ENCODE measurements at places on chromosomes 12 and 14.

- DNase-seq, result no peak
Observed at GRCh38 chr12:75766263-75767160, 255.1 kb upstream of the KRR1 start.

DNA sequence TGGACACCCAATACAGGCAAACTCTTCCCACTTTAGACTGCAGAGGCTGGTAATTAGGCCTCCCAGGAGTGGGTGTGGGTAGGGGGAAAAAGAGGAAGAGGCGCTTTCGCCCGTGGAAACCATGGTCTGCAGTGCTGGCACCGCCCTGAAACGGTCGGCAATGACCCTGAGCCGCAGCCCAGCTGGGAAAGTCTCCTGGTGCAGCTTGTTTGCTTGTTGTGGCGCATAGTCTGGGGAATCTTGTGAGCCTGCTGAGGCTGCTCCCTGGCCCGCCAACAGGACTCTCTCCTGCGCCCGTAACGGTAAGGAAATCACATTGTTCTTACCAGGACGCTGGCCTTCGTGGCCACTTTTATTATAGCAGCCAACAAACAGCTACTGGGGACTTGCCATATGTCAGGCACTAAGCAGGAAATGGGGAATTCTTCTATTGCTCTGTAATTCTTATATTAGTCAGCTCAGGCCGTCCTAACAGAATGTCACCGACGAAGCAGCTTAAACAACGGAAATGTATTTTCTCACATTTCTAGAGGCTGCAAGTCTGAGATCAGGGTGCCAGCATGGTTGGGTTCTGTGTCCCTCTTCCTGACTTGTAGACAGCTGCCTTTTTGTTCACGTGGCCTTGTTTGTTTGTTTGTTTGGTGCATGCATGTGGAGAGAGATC lies 52.5 kb upstream of the RIN3 start:
- no peak for DNase-seq

GRCh38 chr12:57470286-57470969 lies 9.2 kb downstream of the ARHGAP9 start:
- DNase-seq, result no peak

DNA sequence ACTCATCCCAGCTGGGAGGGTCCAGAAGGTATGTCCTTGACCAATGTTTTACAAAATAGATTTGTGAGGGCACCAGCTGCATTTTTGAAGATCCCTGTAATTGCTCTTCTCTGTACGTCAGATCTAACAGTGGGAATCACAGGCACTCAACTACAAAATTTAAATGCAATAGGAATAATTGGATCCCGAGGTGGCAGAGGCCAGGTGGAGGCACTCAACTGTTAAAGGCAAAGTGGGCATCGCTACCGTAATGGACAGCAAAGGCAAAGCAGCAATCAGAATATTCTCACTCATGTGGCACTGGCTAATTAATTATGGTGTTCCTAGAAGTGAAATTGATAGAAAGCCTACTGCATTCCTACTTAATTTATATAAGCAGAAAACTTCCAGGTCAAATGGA lies 27.9 kb upstream of the PSMC1 start:
- DNase-seq, result no peak

- no peak for DNase-seq
Observed at GRCh38 chr14:68079941-68080697, 260.5 kb downstream of the RAD51B start.

DNA sequence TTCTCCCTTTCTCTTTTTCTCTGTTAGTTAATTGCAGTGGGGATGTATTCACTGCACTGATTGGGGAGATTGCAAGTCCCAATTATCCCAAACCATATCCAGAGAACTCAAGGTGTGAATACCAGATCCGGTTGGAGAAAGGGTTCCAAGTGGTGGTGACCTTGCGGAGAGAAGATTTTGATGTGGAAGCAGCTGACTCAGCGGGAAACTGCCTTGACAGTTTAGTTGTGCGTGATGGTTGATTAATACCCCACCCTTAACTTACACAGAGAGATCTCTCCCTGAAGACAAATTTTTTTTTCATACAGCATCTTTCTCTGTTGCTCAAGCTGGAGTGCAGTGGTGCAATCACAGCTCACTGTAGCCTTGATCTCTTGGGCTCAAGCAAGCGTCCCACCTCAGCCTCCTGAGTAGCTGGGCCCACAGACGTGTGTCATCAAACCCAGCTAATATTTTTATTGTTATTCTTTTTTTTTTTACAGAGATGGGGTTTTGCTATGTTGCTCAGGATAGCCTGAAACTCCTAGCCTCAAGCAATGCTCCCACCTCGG lies 4.6 kb downstream of the C1S start:
- DNase-seq, result no peak

DNA sequence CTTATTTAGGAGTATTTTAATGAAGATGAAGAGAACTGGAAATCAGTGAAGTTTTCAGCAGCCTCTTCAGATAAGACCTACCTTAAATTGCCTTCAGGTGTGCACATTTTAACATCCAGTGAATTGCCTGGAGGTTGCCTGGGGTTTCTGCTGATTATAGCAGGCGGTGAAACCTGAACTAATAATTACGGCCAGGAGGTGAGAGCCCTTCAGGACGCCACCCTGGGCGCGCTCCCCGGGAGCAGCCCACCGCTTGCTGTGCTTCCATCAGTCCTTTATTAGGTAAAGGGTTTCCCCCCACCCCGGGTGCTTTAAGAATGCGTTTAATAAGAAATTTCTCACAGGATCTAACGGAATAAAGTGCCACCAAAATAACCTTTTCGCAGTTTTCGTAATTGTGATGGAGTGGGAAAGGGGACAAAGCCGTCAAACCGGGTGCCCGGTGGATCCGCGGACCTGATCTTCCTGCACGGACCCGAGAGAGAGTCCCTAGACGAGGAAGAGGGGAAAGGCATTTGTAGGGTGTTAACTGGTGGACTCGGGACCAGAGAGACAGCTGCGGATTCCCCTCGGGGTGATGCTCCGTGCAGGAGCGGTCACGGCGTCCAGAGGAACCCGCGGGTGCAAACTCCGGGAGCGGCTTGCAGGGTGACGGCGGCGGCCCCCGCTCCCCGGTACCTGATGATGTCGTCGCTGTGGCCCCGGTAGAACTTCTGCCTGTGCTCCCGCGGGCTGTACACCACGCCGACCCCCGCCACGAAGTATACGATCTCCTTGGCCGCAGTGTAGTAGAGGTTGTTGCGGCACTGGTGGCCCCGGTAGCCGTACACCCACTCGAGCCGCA lies 902 bp downstream of the EML5 start:
- peak; percentile 34 for DNase-seq

- no peak for DNase-seq
Observed at GRCh38 chr12:65403188-65403587, 124.7 kb downstream of the MSRB3 start.

DNA sequence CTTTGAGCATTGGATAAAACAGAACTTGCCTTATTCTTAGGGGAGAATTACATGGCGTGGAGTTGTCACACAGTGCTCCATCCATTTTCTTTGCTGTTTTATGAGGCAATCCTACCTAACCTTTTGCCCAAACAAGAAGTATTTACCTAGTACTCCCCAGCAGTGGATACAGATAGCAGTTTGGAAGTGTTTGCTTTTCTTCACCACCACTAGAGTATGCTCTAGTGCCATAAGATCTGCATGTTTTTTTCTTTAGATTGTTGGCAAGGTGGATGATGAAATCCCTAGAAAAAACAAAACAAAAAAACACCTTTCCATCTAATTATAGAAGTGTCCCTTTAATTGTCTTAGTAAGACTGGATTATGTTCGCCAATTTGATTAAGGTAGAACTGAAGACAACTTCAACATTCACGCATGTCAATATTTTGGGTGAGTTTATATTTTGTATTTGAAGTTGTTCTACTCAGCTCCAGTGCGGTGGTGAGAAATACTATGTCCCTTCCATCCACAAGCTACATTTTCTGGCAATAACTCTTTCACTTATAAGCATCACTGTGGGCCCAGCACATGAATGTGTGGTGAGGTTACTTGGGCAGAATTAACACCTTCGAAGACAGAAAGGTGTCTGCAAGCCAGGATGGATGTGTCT lies 23.6 kb upstream of the TMEM260 start:
- no peak for DNase-seq

- no peak for DNase-seq
Observed at GRCh38 chr14:70096866-70097265, 91.9 kb downstream of the SLC8A3 start.

DNA sequence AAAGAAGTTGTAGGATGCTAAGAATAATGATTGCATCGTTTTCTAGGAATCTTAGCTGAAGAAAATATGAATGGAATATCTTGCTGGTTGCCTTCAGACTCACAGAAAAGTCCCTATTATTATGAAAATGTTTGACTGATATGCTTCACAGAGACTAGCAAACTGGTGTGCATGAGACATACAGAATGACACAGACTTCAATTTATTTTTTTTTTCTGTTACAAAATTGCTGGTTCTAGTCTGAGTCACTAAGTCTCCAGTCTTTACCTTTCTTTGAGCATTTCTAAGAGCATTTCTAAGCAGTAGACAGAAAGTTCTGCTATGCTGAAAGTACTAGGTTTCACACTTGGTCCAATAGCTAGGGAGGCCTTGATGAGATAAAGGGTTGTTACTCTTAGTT lies 377.6 kb upstream of the ATP2B1 start:
- DNase-seq, result no peak

DNA sequence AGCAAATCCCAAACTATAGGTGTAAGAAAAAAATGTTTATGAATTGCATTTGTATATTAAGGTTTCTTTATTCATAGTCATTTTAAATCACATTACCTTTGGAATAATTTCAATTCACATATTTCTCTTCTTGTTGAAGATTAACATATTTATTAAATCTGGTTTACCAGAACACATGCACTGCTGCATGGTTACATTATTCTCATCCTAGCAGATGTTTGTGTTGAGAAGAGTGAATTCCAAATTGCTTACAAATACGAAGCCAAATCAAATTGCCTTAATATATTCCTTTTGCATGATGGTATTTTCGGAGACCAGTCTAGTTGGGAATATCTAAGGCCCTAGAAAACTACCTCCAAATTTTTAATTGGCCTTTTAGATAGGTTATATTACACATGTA lies 130.6 kb downstream of the PLEKHA5 start:
- no peak for DNase-seq

- no peak for DNase-seq
Observed at GRCh38 chr12:57620245-57620935, 9.2 kb downstream of the ARHGEF25 start.

DNA sequence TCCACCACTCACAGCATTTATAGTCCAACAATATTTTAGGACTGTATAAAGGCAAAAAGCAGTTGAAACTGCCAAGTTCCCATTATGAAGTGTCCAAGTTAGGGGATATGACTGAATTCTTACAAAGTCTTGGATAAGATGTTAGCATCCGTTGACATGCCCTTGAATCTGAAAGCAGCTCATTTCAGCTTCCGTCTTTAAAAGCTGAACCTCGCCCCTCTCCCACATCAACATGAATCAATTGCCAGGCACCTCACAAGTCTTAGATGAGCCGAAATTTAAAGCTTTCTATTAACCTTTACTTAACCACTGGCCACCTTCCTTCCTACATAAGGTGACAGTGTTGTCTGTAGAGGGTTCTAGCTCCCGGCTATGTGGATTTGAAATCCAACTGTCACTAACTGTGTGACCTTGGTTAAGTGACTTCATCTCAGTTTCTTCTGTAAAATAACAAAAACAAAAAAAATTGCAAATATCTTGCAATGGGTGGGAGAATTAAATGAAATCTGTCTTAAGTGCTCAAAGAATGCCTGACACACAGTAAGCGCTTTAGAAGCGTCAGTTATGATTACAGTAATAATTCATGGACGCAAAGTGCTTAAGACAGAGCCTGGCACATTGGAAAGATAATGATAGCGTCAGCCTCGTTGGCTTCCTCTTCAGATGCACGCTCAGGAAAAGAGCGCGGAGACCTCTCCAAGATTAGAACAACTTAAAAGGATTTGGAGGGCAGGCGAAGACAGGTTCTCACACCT lies 1.2 kb downstream of the PPP1CC start:
- DNase-seq, result peak; percentile 28

- no peak for DNase-seq
Observed at GRCh38 chr12:12822886-12823285, 9.7 kb downstream of the DDX47 start.

- DNase-seq, result no peak
Observed at GRCh38 chr12:121943926-121944325, 25.5 kb downstream of the CFAP251 start.

DNA sequence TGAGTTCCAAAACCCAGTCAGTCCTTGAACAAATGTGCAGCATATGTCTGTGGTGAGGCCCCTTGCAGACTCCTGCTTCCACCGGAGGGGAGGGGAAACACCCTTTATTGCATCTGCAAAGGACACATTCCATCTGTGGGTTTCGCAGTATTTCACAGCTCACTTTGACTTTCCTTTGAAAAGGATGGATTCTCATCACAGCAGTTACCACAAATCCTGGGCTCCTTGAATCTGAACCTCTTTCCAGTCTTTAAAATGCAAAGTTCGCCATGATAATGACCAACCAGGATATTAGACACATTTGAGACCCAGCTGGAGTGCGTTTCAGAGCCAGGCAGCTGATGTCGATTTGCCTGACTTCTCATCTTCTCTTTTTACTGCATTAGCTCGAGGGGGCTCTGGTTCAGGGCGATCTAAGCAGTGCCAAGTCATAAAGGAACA lies 242.4 kb downstream of the SLC15A4 start:
- DNase-seq, result no peak

DNA sequence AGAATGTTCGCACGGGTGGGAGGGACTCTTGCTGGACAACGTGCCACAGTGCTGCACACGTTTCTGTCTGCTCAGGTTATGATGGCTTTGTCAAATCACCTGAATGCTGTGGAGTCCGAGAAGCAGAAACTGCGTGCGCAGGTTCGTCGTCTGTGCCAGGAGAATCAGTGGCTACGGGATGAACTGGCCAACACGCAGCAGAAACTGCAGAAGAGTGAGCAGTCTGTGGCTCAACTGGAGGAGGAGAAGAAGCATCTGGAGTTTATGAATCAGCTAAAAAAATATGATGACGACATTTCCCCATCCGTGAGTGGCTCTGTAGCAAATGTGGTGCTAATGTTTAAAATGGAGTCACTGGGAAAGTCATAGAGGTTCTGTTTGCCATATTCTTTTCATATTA lies 28.5 kb downstream of the KLC1 start:
- no peak for DNase-seq

- DNase-seq, result no peak
Observed at GRCh38 chr14:58060077-58060476, 91.9 kb downstream of the ARMH4 start.

DNA sequence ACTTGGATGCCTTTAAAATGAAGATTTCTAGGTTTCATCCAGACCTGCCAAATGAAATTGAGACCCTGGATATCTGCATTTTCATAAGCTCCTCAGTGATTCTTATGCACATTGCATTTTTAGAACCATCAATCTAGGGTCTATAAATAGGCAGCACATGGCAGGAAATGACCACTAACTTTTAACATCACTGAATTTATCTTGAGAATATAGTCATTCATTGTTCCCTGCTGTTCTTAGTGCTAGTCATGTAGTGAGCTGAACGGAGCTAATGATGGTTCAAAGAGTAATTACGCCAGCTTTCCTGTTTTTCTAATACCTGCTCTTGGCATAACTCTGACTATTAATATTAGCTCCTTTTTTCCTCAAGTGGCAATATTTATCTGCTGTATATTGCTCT lies 91.6 kb downstream of the TPH2 start:
- DNase-seq, result no peak

GRCh38 chr12:27843714-27844245 lies 63.7 kb upstream of the MANSC4 start:
- DNase-seq, result no peak

- no peak for DNase-seq
Observed at GRCh38 chr14:63248211-63248610, 44.0 kb downstream of the RHOJ start.

GRCh38 chr12:21296751-21297406 lies 37.8 kb downstream of the SLCO1A2 start:
- DNase-seq, result no peak

- DNase-seq, result no peak
Observed at GRCh38 chr14:74524076-74524811, 30.7 kb downstream of the ISCA2 start.
